ENCODE measurements at places on chromosomes 12 and 14.

- DNase-seq, result no peak
These were observed 65.1 kb upstream of the FBRSL1 start for GRCh38 chr12:132424811-132425210.

GRCh38 chr12:132427999-132428935 is 61.7 kb upstream of the FBRSL1 start:
- DNase-seq, result no peak

- no peak for DNase-seq
These were observed 23.2 kb downstream of the LGALS3 start for GRCh38 chr14:55152052-55152753.

GRCh38 chr14:57634335-57634734 is 140.7 kb upstream of the CCDC198 start:
- no peak for DNase-seq

Data from NCI-H1930 (cell line).